ENCODE measurements at places on chromosomes 12 and 14.

DNA sequence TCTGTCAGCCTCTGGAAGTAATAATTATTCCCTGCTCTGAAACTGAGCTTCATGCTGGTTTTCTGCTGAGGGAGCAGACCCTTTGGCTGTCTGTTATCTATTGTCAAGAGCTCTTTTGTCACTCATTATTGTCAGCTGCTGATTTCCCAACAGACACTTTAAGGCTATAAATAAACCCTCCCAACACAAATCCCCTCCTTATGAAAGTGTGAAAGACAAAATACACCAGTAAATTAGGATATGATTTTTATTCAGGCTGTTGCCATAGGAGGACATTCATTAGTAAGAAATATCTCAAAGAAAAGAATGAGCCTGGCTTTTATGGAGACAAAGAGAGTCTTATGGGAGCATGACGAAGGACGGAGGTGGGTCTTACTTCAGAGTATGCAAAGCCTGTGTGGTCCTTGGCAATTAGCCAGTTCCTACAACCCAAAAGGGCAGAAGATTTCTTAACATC, 180.8 kb downstream of the CRADD start:
- no peak for DNase-seq

DNA sequence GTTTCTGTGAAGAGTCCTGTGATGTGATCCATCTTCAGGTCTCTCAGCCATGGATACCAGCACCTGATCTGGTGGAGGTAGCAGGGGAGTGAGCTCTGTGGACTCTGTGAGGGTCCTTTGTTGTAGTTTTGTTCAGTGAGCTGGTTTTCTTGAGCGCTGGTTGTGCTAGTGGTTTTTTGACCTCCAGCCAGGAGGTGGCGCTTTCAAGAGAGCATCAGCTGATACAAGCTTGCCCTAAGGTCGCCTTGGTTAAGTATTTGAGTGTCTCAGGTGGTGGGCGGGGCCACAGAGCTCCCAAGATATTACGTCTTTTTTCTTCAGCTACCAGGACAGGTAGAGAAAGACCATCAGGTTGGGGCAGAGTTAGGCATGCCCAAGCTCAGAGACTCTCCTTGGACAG, 139.7 kb downstream of the TTLL5 start:
- no peak for DNase-seq

- no peak for DNase-seq
Observed at GRCh38 chr14:101124815-101125214, 221.3 kb upstream of the RTL1 start.

DNA sequence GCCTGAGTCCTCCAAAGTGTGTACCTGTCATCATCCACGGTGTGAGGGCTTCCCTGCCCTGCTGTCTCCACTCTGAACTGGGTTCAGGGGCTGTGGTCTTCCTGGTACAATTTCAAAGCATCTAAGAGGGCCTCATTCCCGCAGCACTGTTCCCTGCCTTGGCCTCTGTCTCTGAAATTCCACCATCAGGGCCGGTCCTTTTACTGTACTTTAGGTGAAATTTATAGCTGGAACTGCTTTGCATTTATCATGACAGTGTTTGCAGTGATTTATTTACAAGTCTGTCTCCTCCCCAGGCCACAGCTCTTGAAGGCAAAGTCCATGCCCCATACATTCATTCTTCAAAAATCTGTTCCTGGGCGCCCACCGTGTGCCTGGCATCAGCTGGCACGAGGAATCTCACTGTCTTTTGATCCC, 36.9 kb upstream of the NCOR2 start:
- no peak for DNase-seq

- DNase-seq: no peak
Observed at GRCh38 chr14:80862983-80863382, 78.6 kb downstream of the CEP128 start.

DNA sequence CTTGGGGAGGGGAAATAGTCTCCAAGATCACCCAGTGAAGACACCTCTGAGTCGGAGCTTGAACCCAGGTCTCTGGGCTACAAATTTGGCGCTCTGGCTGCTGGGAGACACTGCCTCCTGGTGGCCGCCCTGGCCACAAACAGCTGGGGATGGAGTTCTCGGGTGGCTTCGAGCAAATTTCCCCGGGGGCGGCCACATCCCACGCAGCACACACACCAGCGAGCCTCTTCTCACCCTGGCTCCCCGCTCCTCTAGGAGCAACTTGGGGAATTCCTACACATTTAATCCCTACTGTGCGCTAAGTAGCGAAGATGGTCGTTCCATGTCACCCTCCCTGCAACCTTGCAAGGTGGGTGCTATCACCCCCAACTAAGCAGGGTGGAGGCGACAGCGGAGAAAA, 66.2 kb upstream of the BEGAIN start:
- no peak for DNase-seq

GRCh38 chr12:6667559-6668210, 4.8 kb upstream of the ING4 start:
- no peak for DNase-seq

DNA sequence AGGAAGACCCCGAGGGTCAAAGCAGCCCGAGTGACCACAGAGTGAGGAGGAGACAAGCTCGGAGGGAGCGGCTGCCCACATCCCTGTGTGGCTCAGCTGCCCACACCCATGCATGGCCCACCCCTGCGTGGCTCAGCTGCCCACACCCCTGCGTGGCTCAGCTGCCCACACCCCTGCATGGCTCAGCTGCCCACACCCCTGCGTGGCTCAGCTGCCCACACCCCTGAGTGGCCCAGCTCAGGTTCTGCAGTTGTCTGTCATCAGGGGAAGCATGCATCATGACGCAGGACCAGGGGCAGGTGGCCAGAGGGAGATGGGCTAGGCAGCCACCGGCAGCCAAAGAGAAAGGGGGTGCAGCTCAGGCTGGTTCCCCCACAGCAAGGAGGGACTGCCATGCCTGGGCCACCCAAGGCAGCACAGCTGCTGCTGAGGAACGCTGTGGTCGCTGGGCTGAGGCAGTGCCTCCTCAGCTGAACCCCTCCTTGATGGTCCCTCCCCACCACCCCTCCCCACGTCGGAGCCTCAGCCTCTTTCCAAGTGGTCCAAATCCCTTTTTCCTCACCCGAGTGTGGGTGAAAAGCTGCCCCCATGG, 33.3 kb upstream of the NUDT14 start:
- DNase-seq: no peak

GRCh38 chr14:94946244-94946643, 176.3 kb upstream of the GSC start:
- peak; percentile 3 for DNase-seq

Measured in CD4-positive, alpha-beta T cell treated with Interferon gamma for 1 hour (primary cell).